ENCODE measurements at places on chromosomes 4 and X.

- no peak for DNase-seq
These were observed 15.2 kb upstream of the KIAA0232 start for GRCh38 chr4:6767386-6767747.

- DNase-seq, result no peak
These were observed 125.6 kb downstream of the CBR4 start for GRCh38 chr4:168884251-168885124.

- DNase-seq, result no peak
These were observed 37.8 kb downstream of the SH3KBP1 start for GRCh38 chrX:19849464-19850080.

- DNase-seq, result no peak
These were observed 29.1 kb downstream of the SETD7 start for GRCh38 chr4:139526928-139527327.

DNA sequence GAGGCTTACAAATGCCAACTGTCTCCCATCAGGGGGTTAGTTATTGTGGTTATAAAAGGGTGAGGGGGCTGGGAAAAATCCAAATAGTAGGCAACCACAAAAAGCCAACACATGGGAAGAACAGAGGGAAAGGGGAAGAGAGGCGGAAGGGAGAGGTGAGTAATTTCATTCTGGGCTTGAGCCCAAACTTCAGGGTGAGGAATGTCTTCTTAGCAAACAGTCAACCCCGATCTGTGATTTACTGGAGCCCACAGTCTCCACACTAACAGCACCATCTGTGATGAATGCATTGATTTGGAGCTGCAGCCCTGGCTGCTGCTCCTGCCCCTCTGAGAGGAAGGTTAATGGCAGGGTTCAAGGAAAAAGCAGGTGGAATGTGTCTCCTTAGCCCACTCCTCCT is 162.2 kb upstream of the GPR101 start:
- DNase-seq, result no peak

GRCh38 chr4:6494431-6495295 is 22.2 kb upstream of the PPP2R2C start:
- no peak for DNase-seq

- no peak for DNase-seq
These were observed 92.5 kb downstream of the FBXL5 start for GRCh38 chr4:15562623-15563022.

DNA sequence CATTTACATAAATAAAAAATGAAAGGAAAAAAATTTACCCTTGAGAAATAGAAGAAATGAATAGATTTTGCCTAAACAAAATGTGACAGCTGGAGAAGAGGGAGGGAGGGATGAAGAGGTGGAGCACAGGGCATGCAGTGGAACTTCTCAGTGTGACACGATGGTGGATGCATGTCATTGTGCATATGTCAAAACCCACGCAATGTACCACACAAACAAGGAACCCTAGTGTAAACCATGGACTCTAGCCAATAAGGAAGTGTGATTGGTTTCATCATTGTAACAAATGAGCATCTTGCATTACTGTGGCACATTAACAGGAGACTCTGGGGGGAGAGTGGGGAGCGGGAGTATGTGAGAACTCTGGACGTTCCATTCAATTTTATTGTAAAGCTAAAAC is 58.6 kb downstream of the GATB start:
- no peak for DNase-seq

GRCh38 chrX:15043538-15043937 is 170.3 kb downstream of the MOSPD2 start:
- no peak for DNase-seq

DNA sequence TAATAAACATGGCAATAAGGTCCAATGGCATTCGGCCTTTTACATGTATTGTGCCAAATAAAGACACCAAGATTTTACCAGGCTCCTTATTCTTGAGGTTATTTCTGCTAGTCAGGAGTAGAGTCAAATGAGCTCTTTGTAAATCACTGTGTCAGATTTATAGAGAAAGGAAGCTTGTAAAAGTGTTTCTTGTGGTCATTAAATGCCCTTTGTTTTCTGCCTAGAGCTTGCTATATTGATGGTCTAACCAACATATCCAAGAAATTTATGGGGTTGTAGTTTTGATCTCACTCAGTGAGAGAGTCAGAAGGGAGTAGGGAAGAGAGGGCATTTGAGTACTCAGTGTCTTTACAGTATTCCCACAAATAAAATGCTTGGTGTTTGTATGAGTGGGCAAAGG is 86.2 kb upstream of the FRMPD4 start:
- no peak for DNase-seq

DNA sequence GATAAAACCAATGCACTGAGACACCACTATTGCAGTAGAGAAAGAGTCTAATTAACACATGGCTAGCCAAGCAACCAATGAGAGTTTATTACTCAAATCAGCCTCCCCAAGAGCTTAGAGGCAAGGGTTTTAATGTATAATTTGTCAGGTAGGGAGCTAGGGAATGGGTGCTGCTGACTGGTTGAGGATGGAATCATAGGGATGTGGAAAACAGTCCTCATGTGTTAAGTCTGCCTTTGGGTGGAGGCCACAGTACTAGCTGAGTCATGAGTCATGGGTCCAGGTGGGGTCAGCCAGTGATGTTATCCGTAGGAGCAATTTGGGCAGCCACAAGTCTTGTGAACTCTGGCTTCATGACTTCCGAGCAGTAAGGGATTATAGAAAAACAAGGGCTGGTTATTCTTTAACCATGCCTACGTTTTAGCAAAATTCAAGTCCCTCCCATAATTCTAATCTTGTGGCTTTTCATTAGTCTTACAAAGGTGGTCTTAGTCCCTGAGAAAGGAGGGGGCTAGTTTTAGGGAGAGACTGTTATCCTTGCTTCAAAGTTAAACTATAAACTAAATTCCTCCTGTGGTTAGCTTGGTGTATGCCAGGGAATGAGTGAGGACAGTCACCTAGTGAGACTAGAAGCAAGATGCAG is 25.1 kb upstream of the PLAC8 start:
- DNase-seq, result no peak

All from NCI-H2107 (cell line).